ENCODE measurements at places on chromosomes 6 and 20.

GRCh38 chr6:111806165-111806547 lies 67.1 kb downstream of the FYN start:
- DNase-seq, result no peak

- DNase-seq, result no peak
These were observed 32.7 kb upstream of the TUBB2A start for GRCh38 chr6:3190056-3190455.

DNA sequence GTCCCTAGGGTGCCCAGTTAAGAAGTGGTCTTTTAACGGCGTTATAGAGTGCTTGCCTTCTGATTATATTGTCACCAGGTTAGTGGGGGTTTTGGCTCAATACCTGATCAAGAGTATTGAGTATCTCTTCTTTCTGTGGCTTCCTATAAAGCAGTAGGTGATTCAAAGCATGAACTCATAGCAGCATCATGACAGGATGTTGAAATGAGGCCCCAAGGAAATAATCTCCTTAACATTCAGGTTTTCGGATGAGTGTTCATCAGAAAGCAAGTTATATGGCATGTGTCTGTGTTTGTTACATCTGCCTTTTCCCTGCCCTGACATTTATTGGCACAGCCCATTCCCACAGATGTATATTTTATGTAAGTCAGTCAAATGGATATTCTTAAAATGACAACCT lies 301.0 kb downstream of the FARS2 start:
- no peak for DNase-seq

GRCh38 chr20:58086763-58087561 lies 141.5 kb downstream of the ANKRD60 start:
- no peak for DNase-seq
